ENCODE measurements at places on chromosomes 4 and X.

DNA sequence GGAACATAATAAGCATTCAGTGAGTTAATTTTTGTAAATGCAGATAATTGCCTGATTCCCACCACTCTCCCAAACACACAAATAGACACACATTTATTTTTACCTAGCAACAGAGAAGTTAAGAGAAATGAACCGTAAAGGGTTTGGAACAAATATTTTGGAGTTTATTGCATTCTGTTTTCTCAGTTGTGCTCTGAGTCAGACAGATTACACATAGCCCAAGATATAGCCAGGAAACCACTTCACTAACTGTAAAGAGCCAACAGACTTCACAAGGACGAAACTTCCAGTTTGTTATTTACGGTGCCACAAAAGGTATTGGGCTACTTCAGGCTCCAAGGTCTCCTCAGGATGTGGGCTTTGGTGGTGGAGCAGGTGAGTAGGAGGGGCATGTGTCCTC lies 217.0 kb downstream of the BMPR1B start:
- DNase-seq = no peak

GRCh38 chrX:132435222-132435621 lies 53.6 kb downstream of the MBNL3 start:
- no peak for DNase-seq

DNA sequence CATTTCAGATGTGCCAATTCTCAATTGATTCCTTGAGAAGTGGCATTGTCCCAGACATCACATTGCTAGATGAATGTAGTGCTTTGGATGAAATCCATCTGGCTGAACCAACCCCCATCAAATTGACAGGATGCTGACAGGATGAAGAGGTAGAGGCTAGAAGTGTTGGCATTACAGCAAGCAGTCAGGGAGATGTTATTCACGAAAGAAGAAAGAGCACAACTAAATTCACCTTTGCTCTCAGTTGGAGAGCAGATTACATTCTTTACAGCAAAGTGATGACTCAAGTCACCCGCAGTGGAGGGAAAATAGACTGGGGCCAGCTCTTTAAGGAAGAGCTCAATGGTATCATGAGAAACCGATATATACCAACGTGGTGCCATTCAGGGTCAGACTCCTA lies 259.6 kb downstream of the C4orf33 start:
- DNase-seq = no peak

DNA sequence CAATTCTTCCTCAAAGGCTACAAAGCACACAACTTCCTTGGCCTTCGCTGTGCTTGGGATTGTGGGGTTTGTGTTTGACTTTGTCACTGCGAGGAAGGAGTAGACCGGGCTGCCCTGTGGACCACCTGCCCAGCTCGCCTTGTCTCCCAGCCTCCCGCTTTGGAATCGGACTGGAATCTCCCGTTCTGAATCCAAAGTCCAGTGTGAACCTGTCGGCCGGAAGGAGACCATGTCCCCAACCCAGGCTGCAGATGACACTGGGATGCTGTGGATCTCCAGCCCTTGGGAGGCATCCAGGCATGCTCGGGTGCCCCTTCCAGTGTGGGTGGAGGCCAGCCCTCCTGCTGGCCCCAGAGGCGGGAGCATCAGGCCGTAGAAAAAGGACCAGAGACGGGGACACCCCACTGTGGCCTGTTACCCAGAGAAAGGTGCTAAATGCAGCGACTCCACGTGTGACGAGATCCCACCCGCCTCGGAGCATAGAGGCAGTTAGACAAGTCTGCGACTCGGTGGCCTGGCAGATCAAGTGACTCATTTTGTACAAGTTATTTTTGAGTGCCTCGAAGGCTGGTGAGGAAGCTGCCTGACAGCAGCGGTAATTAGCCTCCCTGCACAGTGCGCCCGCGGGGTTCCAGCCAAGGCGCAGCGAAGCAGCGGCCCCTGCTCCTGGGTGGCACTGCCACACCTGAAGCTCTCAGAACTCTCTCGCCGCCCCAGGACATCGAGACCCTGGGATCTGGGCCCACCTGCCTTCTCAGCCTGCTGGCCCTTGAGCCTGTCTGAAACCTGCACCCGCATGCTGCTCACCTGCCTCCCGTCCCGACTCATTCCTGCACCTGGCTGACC lies 57.5 kb downstream of the ADRA2C start:
- DNase-seq = no peak

DNA sequence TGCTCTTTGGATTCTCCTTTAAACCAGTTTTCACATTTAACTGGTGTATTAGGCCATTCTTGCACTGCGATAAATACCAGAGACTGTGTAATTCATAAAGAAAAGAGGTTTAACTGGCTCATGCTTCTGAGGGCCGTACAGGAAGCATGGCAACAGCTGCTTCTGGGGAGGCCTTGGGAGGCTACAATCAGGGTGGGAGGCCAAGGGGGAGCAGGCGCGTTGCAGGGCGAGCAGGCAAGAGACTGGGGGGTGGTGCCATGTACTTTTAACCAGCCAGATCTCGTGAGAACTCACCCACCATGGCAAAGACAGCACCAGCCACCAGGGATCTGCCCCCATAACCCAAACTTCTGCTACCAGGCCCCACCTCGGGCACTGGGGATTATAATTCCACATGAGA lies 38.1 kb downstream of the RNF212 start:
- no peak for DNase-seq

GRCh38 chrX:51893931-51894696 lies 691 bp downstream of the MAGED1 start:
- DNase-seq = peak; percentile 12

DNA sequence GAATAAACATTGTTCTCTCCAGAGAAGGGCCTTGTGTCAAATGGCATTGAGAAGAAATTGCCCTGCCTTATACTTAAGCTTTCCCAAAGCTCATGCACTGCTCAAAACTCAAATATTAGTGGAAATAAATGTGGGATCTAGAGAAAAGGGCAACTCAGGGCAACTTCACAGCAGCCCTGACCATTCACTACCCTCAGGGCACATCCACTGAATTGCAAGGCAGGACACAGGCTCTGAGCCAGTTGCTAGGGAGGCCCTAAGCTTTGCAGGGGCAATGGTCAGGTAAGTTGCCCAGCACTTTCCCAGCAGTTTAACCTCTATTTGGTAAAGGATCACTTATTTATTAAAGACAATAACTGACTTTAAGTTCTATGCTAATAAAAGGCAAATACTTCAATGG lies 255.3 kb upstream of the TEX13A start:
- DNase-seq = no peak

GRCh38 chr4:52377563-52377962 lies 281.5 kb downstream of the USP46 start:
- no peak for DNase-seq

DNA sequence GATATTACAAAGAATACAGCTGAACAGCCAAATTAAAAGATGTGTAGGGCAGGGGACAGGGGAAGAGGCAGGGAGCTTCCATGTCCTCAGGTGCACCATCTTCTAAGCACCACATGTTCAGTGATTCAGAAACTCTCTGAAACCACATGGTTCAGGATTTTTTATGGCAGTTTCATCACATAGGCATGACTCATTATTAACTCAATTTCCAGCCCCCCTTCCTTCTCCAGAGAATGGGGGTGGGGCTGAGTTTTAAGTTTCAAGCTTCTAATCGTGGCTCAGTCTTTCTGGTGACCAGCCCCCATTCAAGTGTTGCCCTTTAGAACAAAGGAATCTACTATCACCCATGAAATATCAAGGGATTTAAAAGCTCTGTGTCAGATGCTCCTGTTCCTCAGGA lies 317.8 kb upstream of the GALNT7 start:
- no peak for DNase-seq

GRCh38 chrX:20515841-20516461 lies 249.2 kb upstream of the RPS6KA3 start:
- peak; percentile 27 for DNase-seq

DNA sequence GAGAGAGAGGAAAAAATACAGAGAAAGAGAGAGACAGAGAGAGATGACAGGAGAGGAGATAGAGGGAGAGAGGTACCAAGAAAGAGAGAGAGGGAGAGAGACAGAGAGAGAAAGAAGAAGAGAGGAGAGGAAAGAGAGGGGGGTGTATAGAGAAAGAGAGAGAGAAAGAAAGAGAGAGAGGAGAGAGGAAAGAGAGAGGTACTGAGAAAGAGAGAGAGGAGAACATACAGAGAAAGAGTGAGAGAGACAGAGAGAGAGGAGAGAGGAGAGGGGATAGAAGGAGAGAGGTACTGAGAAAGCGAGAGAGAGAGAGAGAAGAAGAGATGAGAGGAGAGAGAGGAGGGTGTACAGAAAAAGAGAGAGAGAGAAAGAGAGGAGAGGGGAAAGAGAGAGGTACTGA lies 269.4 kb downstream of the CRLF2 start:
- DNase-seq = no peak

GRCh38 chr4:114780205-114780604 lies 181.6 kb downstream of the UGT8 start:
- no peak for DNase-seq

- DNase-seq = no peak
Measured at GRCh38 chr4:2062808-2063524, 3.8 kb downstream of the NAT8L start.

DNA sequence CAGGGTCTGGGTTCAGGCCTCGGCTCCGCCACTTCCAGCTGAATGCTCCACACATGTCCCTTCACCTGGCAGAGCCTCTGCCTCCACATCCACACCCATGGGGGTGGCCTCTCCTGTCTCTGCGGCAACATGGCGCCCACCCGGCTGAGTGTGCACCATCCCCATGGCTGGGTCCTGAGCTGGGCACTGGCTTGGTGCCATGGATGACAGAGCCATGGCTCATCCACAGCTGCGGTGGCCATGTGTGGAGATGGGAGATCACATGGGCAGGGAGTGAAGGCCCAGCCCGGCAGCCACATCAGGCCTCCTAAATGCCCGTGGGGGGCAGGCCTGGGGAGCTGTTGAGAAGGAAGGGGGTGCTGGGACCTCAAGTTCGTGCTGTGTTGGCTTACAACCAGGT lies 213.7 kb downstream of the AFAP1 start:
- no peak for DNase-seq

DNA sequence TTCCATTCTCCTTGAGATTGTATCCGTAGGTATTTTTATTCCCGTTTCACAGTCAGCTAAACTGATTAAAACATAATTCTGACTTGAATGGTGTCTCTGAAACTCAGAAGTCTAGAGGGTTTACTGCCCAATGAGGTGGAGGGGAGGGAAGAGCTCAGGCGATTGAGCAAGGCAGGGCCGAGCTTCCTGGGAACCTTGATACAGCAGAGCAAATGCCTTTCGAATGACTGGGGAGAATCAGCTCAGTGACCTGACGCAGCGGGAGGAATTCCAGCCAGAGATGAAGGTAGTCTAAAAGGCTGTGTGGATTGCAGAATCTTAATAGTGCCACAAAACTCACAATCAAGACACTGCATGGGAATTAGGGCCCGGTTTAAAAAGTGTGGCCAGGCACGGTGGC lies 233.6 kb downstream of the EVC2 start:
- no peak for DNase-seq

Data from stimulated activated naive CD8-positive, alpha-beta T cell treated with anti-CD3 and anti-CD28 coated beads, Interleukin-15, Interleukin-2, amounts not matched to agents 100 U/mL and 50 U/mL, for 24 hours (primary cell).